Activated naive CD4-positive, alpha-beta T cell (primary cell): ENCODE measurements at places on chromosomes 1 and 21.

DNA sequence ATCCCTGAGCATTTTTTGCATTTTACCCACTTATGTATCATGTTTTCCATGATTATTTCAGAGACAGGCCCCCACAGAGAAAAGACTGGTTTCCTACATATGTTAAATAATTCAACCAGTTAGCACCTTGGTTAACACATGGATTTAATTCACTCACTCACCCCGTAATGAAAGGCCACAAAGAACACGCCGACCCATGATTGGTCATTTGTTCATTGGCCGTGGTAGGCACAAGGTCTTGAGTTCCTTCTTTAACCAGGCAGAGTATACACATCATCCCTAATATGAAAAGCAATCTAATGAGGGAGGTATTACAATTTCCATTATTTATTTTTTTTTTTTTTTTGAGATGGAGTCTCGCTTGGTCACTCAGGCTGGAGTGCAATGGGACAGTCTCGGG is 50.6 kb downstream of the RPS6KA1 start:
- no peak for DNase-seq

DNA sequence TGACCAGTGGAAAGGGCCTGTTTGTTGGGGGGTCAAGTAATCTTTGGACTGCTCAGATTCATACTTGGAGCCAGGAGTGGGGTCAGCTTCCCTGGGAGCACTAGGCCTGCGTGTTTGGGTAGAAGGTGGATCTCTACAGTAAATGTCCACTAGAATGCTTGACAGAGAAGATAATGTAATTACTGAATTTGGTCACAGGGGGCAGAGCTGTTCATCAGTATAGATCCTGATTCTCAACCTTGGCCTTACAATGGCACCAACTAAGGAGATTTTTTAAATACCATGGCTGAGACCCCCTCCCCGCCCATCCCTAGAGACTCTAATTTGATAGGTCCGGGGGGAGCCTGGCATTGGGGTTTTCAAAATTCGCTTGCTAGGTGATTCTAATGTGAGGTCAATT is 217.5 kb upstream of the PLXNA2 start:
- no peak for DNase-seq

DNA sequence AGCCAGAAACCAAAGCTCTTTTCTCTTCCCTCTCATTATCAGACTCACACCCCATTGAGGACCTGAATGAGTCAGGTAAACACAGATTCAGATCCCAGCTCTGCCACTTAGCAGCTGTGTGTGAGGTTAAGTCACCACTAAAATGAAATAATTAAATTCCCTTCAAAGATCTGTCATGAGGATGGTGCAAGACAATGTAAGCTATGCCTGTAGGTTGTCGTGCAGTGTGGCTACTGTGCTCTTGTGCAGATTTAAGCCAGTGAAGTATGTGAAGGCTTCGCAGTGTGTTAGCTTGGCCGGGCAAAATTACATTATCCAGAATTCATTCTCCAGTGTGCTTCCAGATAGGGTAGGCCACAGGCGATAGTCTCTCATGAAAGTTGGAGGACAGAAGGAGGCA is 13.6 kb downstream of the UBL4B start:
- no peak for DNase-seq

- DNase-seq: no peak
Observed at GRCh38 chr1:32636914-32637645, 13.3 kb downstream of the ZBTB8OS start.

GRCh38 chr1:26844424-26845196 is 18.1 kb downstream of the ZDHHC18 start:
- no peak for DNase-seq

DNA sequence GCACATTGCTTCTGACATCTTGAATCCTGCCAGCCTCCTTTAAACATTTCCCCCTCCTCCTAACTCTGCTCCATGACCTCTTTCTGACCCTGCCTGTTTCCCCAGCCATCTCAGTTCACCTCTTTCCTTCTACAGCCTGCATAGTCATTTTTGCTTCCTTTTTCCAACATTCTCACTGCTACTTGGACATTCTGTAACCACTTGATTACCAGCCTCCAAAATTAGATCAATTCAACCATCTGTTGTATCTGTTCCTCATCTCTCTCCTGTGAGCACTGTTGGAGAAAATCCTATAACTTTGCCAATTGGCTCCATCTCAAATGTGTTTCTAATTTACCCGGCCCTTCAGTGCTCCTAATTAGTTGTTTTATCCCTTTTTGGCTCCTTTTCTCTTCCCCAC is 27.5 kb upstream of the GPR88 start:
- no peak for DNase-seq

DNA sequence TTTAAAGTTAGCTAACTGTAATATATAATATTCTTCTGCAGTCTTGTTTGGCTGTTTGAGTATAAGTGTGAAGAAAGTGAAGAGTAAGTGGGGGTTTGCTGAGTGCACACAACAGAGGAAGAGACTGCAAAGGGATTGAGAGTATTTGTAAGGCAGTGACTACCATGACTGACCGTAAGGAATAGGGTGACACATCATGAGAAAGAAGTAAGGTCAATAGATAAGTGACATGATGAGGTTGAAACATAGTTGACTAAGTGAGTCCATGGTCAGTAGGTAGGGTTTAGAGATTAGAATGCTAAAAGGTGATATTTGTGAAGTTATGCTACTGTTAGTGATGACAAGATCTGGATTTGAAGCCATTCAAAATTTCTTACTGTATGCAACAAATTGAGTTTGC is 27.7 kb downstream of the WARS2 start:
- DNase-seq: no peak

- no peak for DNase-seq
Observed at GRCh38 chr1:106225403-106225802, 831.1 kb upstream of the PRMT6 start.

DNA sequence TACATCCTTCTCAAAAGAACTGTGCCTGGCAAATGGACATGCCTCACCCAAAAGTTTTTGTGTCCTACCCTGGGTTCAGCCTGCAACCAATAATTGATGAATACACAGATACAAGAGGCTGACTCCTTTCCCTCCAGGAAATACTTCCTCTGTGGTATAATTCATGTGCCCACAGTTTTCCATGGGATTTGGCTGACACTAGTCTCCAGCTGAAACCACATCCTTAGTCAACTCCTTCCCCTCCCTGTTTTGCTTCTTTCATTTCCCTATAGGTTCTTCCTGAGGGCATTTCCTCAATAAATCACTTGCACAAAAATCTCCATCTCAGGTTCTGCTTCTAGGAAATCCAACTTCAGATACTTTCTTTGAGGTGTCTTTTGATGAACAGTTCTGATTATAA is 436.6 kb upstream of the C1orf87 start:
- DNase-seq: no peak

GRCh38 chr1:205782627-205783432 is 7.5 kb upstream of the RAB29 start:
- DNase-seq: no peak

DNA sequence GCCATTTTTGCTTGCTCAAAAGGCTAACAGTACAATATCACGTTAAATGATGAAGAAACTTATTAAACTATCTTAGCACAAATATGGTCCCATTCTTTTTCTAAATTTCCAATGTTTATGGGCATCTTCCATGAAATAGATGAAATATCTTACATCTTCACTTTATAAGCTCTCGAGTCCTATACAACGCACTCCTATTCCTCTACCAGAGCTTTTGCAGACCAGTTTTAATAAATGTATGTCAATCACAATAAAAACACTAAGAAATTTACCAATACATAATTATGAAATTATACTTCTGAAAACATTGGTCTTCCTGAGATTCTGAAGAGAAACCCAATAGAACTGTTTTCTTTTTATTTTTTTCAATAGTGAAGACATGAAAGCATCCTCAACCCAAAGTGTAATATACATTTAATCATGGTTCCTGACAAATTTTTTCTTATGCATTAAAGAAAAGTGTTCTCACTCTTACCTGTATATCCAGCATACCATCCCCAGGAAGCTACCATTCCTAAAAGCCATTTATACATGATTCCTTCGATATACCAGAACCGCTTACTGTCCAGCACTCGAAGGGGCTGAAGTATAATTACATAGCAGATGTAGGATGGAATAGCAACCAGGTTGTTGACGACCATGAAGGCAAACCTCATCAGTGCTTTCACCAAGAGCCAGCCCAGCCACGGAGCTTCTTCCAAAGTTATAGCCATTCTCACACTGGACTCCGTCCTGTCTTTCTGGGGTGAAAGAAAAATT is 1.8 kb downstream of the LPGAT1 start:
- DNase-seq: no peak

- DNase-seq: no peak
Observed at GRCh38 chr1:67651031-67651430, 34.0 kb upstream of the GADD45A start.

GRCh38 chr21:36817732-36818450 is 119.0 kb downstream of the SIM2 start:
- no peak for DNase-seq

GRCh38 chr1:17292299-17293160 is 15.5 kb upstream of the PADI4 start:
- DNase-seq: no peak

DNA sequence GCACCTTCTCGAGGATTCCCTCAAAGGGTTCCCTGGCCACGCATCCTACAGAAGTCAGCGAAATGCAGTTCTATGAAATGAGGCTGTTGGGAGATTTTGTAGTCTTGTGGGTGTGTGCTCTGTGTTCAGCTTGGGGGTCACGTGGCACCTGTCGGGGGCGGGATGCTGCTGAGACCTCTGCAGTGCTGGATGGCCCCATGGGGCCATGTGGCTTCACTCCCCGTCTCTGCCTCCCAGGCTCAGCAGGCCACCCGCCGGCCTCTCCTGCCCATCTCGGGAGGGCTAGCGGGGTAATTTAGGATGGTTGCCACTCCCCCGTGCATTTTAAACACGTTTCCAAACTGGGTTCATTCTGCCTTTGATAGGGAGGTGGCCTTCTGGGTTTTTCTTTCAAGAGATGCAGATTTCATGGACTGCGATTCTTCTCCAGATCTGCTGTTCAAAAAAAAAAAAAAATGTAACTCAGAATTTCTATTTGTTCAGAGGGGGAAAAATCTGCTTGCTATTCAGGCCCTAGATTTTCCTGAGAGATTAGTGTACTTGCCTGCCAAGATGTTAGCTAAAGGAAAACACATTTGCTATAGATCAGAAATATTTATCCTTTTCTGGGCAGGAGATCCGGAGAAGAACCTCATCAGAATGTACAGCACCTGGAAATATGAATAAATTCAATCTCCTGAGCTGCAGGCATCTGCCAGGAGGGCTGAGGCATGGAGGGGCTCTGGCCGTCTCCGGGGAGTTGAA is 277.2 kb upstream of the VAMP3 start:
- DNase-seq: no peak

DNA sequence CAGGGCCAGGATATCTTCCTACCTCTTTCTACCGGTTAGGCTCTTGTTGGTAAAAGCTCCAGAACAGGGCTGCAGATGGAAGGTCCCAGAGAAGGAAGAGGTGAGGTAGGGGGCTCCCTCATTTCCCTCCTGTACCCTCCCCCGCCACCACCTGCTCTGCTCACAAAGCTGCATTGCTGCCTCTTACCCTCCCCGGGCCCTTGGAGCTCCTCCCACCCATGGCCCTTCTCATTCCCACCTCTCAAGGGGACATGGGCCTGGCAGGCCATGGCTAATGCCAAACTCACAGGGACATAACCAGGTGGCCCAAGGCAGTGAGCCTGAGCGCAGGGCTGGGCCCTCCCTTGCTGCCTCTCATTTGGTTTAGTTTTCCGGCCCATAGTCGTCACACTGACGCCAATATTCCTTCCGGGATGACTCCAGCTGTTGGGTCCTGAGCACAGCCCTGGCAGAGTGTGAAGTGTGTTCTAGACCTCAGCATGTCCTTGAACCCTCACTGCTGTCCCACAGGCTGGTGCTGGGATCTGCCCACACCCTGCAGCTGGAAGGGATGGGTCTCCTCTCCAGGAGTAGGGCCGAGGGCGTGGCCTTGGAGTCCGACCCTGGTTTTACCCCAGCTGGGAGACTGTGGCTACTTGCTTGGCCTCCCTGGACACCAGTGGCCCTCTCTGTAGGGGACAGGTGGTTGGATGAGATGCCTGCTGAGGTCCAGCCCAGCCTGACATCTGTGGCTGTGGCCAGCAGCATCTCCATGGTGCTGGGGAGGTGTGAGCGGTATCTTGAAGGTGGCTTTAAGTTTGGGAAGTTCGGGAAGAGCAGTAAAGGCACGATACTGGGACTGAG is 104.6 kb downstream of the ARHGEF10L start:
- no peak for DNase-seq

- DNase-seq: no peak
Observed at GRCh38 chr1:9482816-9483572, 56.3 kb upstream of the SLC25A33 start.

DNA sequence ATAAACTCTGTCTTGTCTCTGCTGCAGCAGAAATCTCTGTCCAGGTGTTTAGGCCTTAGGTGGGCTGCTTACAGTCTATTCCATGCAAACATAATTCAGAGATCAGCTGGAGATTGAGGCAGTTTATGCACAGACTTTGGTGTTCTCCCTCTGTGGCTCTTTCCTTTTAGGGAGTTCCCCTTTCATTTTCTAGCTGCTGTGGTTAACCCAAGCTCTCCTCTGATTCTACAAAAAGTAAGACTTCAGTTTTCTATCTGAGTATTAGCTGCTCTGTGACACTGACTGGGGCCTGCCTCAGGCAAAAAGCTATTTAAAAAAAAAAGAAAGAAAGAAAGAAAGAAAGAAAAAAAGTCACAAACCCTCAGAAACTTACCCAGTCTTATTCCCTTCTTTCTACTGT is 211.1 kb downstream of the CAMTA1 start:
- DNase-seq: no peak

DNA sequence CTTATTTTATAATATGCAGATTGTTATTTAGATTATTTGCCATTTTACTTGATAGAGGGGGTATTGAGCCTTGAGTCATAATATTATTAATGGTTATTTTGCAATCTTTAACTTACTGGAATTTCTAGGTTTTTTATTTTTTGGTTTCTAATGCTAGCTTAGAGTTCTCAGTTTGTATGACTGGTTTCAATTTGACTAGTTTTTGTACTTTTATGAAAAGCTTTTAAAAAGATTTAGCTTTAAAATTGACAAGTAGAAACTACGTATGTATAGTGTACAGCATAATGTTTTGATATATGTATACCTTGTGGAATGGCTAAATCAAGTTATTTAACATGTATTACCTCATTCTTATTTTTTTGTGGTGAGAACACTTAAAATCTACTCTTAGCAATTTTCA is 41.5 kb downstream of the CEP350 start:
- no peak for DNase-seq

DNA sequence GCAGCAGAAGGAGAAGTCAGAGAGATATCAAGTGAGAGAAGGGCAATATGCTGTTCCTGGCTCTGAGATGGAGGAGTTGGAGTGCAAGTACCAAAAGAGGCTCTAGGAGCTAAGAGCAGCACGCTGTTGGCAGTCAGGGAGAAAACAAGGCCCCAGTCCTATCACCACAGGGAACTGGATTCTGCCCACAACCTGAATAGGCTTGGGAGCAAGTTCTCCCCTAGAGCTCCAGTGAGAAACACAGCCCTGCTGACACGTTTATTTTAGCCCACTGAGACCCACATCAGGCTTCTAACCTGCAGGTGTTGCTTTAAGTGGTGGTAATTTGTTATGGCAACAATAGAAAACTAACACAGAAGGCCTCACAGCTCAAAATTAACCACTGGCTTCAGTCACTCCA is 31.8 kb upstream of the ZNF644 start:
- DNase-seq: no peak
